NK-92 treated with Interleukin-12 subunit alpha and Interleukin-12 subunit beta, amount 100 ng/mL, for 24 hours (cell line): ENCODE measurements at places on chromosomes 7 and 10.

DNA sequence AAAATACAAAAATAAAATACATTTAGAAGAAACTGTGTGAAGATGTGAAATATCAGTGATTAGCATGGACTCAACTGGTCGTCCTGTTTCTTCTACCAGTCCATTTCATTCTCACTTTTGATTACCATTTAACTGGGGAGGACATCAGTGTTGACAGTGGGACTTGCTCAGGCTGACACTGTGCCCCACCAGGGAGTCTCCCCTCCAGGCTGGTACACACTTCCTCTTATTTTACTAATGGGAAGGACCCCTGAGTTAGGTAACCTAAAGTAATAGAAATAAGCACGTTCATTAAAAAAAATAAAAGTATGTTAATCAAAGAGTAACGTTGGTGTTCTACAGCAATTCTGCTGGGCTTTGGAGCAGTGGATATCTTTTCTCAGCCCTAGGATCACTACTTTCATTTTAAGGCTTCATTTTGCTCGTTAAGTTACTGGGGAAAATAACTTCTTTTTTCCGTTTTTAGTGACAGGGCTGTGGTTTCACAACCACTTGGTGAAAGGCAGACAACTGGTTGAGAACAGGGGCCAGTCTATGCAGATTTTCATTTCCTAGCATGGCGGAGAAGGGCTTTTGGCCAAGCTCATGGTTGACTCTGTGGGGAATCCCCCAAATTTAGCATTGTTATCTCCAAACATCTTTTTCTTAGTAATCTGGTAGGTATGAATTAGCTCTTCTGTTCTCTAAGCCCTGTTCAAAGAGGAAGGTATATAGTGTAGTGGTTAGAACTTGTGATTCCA is 2.1 kb downstream of the SNX10 start:
- DNase-seq, result peak; percentile 47

GRCh38 chr7:114922026-114922651 is at the start of gene MDFIC:
Gene MDFIC, plus strand, starts transcription at chr7:114922094. Its CDS starts 940 bp downstream, at chr7:114923034.
- DNase-seq, result peak; percentile 54

DNA sequence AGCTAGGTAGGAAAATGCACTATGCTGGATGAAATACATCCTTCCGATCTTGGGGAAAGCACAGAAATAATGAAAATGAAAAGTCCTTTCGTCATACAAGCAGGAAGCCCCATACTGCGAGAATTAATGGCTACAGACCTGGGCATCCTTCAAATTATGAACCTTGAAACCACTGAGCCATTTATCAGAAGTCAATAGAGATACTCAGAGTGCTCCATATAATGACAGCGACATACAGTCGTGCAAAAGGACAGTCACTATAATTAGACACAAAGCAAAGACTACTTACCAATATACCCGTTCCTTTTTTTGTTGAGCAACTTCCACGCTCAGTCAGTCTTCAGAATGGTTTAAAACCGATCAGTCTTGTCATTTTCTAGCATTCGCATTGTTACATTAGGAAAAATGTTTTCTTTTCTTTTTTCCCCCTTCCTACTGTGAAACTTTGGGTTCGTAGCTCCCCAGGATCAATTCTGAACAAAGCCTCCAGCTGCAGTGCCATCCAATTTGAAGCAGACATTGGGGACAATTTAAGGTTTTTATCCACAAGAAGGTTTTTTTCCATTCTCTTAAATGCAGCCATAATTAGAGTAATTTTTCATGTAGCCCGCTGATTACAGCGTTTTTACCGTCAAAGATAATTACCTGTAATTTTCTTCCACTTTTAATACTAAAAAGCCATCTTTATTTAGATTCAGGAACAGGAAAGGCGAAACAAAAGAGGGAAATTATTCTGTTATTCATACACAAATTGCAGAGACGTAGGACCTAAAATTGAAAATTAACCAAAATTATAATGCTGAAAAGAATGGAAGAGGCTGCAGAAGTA is 6.4 kb downstream of the DLX6 start:
- DNase-seq, result no peak

DNA sequence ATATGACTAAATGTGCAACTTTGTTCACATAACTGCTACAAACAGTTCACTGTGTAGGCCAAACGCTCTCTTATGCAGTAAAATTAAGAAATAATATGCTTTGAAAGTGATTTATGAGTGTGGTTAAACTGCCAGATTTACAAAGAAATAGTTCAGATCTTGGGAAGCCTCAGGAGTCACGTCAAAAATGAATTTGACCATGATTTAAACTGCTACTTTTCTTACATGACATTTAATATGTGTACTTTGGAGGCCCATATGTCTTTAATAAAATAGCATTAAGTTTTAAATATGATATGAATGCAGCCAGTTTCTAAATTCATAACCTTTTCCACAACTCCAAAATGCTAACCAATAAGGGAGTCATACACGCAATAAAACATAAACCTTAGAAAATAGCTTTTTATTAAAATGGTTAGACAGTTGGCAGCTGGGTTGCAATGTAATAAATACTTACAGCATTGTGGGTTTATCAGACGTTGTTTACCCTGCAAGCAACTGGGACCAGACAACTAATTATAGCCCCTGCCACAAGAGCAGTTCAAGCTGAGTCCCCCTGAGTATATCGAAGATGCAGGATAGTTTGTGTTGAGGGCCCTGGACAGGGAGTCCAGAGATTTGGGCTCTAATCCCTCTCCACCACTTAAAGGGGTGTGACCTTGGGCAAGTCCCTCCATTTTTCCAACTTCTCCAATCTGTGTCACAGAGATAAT is 640.4 kb downstream of the LRMDA start:
- DNase-seq, result no peak

GRCh38 chr7:102169651-102170392 is 116.8 kb upstream of the SH2B2 start:
- no peak for DNase-seq

DNA sequence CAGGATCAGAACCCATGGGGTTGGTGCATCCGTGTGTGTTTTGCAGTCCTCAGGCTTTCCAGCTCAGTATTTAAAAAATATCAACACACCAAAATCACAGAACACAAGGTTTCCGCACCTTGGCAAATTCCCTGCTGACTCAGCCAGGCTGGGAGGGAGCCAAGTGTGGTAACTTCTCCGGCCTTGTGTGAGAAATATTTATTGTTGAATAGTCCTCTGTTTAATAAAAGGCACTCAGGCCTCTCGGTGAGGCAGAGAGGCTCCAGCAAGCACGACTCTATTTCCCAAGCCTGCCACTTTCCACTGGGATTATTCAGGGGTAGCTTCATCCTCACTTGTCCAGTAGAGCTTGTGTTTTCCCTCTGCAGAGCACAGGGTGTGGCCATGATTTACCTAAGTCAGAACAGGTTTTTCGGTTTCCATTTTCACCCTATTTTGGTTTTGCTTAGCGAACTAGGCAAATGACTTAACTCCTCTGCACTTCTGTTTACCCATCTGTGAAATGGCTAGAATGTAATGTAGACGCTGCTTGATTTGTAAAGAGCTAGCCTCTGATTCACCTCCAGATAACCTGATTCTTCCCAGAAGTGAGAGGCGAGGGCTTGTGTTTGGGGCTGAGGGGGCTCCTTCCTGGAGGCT is 13.0 kb upstream of the CHST15 start:
- no peak for DNase-seq

- DNase-seq, result no peak
Measured at GRCh38 chr7:37703361-37703760, 19.8 kb downstream of the GPR141 start.

- DNase-seq, result no peak
Measured at GRCh38 chr7:36944838-36945237, 220.5 kb upstream of the AOAH start.

GRCh38 chr7:143426479-143427142 is 16.6 kb upstream of the TAS2R60 start:
- no peak for DNase-seq

GRCh38 chr7:134031835-134032617 is 95.1 kb upstream of the LRGUK start:
- no peak for DNase-seq

- no peak for DNase-seq
Measured at GRCh38 chr10:49831352-49832035, 69.4 kb upstream of the OGDHL start.

GRCh38 chr7:43850348-43851116 is 18.8 kb downstream of the MRPS24 start:
- peak; percentile 23 for DNase-seq

- DNase-seq, result no peak
Measured at GRCh38 chr10:119817991-119818888, 54.4 kb downstream of the MCMBP start.

GRCh38 chr10:124837687-124838086 is 36.1 kb downstream of the ABRAXAS2 start:
- no peak for DNase-seq

- no peak for DNase-seq
Measured at GRCh38 chr7:40200791-40201190, 66.0 kb downstream of the SUGCT start.

DNA sequence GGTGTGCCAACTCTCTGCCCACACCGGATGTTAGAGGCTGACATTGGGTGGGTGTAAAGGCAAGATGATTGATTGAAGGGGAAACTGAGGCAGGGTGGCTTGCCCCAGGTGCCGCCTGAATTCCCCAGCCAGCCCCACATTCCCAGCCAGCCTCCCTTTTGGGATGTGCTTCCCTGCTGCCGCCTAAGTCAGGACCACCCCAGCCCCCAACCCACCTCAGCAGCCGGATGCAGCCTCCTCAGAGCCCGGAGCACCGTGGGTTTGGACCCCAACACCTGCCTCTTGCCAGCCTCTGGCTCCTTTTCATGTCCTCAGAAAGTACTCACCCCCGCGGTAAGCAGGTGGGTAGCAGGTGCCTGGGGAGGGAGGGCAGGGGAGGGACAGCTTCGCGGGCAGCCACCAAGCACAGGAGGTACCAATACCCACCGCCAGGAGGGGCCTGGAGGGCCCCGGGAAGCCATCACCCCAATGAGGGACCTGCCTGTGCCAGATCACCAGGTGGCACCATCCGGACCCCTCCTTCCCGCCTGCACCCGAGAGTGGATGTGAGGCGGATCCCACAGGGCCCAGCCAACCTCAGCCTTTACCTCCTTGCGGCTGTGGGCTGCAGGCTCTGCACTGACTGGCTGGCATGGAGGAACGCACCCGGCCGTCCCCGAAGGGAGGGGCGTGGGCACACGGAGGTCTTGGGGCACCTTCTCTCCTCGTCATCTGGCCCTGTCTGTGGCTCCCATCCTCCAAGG is 60.5 kb downstream of the PWWP2B start:
- no peak for DNase-seq
